ENCODE measurements at places on chromosomes 11 and 22. TPM values are rescaled to one million over a fixed set of nuclear protein-coding genes. Genes with fewer than 3 reads are reported as not detected.

The ALDH3B1 gene
- total RNA-seq = 0.15 TPM

The ZP1 gene
- not detected for total RNA-seq

The PANX2 gene
- 1.1 TPM for total RNA-seq

The MLC1 gene
- 0.87 TPM for total RNA-seq

The MS4A12 gene
- not detected for total RNA-seq

The OR51D1 gene
- total RNA-seq = not detected

The GLYAT gene
- total RNA-seq = not detected

The CALCA gene
- total RNA-seq = not detected

The OR8K1 gene
- total RNA-seq = not detected

The FOSL1 gene
- 77.2 TPM for total RNA-seq

The ROBO4 gene
- not detected for total RNA-seq

The PATE4 gene
- total RNA-seq = not detected

The OR8G5 gene
- not detected for total RNA-seq

The OR51I1 gene
- total RNA-seq = not detected

The RASD2 gene
- total RNA-seq = 0.13 TPM

The ZNF70 gene
- total RNA-seq = 2.6 TPM

The CHRNA10 gene
- total RNA-seq = 1.2 TPM

The INS gene
- total RNA-seq = not detected

The TSPAN18 gene
- 0.84 TPM for total RNA-seq

The RAG1 gene
- 0.08 TPM for total RNA-seq

The SHANK2 gene
- total RNA-seq = 0.11 TPM

The CSNK2A3 gene
- total RNA-seq = 1.0 TPM

The ADM2 gene
- 8.2 TPM for total RNA-seq

The NXPE1 gene
- total RNA-seq = not detected

The APOA1 gene
- 2.1 TPM for total RNA-seq

The VSIG10L2 gene
- total RNA-seq = not detected

The CD3E gene
- total RNA-seq = 407 TPM

The NLRP14 gene
- total RNA-seq = not detected

The YDJC gene
- total RNA-seq = 91.4 TPM

The KLHDC7B gene
- 5.4 TPM for total RNA-seq

The FOXRED2 gene
- 38.0 TPM for total RNA-seq

The AMPD3 gene
- 9.0 TPM for total RNA-seq

All from activated T-cell treated with anti-CD3 and anti-CD28 coated beads, Interleukin-2, amount 50 U/mL, for 4 hours (primary cell).